Right forelimb (tissue), 1 donor: ENCODE measurements at places on chromosomes 2 and 18.

GRCh38 chr2:232576995-232577394, 26.5 kb downstream of the EIF4E2 start:
- no peak for DNase-seq

GRCh38 chr2:200624026-200624425, 38.2 kb downstream of the AOX1 start:
- DNase-seq, result no peak

- DNase-seq, result no peak
Measured at GRCh38 chr18:42334931-42335330, 379.9 kb downstream of the PIK3C3 start.

- no peak for DNase-seq
Measured at GRCh38 chr2:45114221-45114955, 105.1 kb upstream of the SIX2 start.

- DNase-seq, result no peak
Measured at GRCh38 chr18:42771936-42772335, 343.5 kb downstream of the RIT2 start.

DNA sequence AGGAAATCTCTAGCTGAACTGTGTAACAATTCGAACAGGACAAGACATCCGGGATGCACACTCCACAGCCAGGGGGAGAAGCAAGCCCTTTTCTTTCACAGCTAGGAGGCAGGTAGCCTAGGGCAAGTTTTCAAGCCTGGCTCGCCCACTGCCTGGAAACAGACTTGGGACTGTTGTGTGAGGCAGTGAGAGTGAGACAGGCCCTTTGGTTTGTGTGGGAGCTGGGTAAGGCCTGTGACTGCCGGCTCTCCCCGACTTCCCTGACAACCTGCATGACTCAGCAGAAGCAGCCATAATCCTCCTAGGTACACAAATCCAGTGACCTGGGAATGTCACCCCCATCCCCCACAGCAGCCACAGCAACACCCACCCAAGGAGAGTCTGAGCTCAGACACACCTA, 179.7 kb downstream of the WDPCP start:
- DNase-seq, result no peak

DNA sequence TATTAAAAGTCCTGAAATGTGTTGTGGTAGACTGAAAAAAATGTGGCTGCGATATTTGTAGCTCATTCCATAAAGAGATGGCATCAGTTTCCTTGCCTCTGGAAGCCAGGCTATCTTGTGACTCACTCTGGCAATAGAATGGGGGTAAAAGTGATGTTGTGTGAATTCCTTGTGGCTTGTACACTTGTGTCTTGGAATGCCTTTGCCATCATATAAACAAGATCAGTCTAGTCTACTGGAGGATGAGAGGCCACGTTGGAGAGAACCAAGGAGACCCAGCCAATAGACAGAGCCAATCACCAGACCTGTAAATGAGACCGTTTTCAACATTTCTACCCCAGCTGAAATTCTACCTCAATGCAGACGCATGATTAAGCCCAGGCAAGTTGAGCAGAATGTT, 254.1 kb downstream of the TRIB2 start:
- DNase-seq, result no peak

- no peak for DNase-seq
Measured at GRCh38 chr18:50126471-50126870, 68.5 kb downstream of the MYO5B start.

- no peak for DNase-seq
Measured at GRCh38 chr2:119856469-119856901, 96.8 kb downstream of the PTPN4 start.

DNA sequence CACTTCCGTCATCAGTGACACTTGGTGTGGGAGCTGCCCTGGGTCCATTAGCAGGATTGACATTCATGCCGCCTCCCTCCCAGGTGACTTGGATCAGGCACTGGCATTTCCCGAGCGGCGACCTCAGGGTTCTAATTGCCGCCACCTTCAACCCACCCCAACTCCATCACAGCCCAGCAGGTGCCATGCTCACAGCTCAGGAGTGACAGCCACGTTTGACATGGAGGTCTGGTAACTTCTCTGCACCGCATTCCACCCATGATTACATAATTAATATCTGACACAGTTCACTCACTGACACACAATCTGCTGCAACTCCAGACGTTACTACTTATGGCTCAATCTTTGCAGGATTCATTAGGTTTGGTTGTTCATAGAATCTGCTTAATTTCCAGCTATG, 450.9 kb upstream of the MYT1L start:
- no peak for DNase-seq

DNA sequence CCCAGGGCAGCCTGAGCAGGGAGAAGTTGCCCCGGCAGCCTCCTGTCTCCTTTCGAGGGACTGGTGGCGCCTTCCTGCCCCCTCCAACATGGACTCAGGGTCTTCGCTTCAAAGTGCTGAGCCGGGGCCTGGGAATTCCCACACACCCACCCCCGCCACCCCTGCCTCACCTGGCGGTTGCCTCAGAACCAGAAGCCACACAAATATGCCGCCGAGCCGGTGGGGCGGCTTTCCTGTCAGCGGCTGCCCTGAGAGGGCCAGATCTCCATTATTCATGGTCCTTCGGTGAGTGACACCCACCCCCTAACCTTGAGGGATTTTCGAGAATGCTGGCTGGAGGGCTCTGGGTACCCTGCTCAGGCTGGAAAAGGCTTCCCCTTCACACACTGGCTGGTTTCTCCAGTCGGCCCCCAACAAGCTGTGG, 71.7 kb downstream of the SMAD7 start:
- peak; percentile 39 for DNase-seq

DNA sequence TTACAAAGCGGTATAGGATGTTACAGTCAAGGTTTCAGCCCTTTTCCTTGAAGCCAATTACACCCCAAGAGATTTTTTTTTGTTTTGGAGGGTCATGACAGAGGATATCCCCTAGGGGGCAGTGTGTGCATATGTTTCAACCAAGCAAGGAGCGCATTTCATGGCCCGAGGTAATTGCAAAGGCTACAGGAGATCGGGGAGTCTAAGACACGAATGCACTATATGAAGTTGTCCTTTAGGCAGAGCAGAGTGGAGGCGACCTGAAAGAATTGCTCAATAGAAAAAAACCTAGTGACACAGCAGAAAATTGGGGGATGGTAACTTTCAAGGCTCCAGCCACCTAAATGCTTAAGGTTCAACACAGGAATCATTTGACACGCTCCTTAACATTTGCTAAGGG, 219.8 kb upstream of the PARD3B start:
- DNase-seq, result peak; percentile 79

DNA sequence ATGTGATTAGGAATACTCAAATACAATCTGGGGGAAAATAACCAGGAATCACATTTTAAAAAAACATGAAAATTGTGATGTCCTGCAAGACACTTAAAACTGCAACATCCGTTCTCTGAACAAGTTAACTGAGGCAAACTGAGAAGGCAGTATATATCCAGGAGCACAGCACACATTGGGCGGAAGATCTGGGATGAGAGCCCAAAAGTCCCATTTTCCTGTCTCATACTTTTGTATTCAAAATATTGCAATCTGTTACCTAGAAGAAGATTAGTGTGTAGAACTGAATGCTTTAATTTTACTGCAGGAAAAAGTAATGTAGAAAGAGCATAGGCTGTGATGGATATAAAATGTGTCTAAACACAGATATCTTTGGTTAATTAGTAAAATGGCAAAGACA, 276.8 kb upstream of the FANCL start:
- DNase-seq, result no peak

- peak; percentile 42 for DNase-seq
Measured at GRCh38 chr2:11553661-11554398, 20.0 kb downstream of the GREB1 start.

GRCh38 chr2:193502363-193503035, 1307.8 kb upstream of the TMEFF2 start:
- no peak for DNase-seq

DNA sequence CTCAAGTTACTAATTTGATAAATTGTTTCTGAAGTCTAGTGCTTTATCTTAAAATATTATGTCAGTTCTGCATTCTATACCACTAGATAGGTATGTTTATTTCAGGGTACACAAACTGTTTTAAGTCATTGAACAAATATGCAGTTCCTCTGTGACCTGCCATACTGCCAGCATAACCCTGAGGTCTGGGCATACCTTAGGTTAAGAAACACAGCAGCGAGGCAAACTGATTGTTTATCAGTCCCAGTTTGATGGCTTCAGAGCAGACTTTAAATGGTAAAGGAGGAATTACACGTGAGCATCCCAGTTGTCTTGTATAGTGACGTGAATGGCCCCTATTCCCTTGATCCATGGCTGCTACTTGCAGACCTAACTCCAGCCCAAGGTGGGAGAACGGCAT, 186.4 kb upstream of the LRRTM1 start:
- no peak for DNase-seq

DNA sequence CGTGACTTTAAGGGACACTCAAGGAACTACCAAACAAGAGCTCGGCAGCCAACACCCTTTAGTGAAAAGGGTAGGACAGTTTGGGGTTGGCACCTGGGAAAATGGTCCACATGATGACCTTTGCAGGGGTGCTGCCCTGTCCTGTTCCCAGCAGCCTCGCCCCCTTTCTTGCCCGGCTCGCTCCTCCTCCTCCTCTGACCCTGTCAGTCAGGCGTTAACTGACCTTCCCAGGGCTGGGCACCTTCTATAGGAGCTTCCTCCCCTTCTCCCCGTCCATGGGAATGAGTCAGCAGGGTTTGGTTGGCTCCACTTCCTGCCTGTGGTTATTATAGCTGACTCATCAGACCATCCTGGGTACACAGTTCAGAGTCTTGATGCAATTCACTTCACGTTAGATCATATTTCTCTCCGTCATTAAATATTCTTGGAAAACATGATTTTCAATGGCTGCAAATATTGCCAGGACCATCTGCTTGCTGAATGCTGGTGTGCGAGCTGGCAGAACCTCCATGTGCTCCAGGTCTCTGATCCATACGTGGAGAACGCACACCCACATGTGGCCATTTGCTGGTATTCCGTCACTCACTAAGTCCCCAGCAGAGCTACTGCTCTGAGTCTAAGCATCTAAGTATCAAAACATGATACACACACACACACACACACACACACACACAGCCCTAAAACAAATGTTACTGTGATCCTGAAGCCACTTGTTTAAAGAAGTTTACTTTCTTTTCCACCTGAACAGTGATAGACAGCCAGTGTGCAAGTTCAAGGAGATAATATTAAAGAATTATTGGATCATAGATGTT, 185.0 kb downstream of the ANAPC1 start:
- DNase-seq, result peak; percentile 77

DNA sequence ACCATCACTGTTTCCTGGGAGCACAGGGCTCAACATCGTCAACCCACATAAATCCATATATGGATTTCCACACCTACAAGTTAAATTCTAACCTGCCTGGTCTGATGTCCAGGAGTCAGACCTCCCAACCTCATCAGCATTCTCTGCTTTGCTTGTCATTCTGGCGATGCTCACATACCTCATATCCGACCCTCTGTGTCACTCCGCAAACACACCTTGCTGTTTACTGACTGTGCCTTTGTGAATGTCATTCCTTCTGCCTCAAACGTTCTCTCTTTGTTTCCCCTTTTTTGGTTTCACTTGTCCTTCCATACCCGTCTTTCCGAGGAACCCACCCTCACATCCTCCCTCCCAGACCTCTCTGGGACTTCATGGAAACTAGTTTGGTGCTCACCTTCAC, 187.1 kb downstream of the ACTR3 start:
- DNase-seq, result no peak

DNA sequence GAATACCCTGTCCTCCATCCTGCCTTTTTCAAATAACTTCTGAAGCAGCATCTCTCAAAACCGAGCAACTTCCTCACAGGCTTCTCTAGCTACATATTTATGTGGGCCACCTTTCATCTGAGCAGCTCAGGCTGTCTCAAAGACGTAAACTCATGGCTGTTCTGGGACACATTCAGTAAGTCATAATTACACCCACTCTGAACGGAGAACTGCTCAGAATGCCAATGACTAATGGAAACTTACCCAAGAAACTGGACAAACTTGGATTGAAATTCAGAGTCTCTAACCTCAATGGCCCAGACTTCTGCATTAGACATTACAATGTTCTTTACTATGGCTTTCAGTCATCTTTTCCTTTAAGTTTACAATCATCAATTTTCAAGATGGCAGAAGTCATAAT, 145.2 kb downstream of the RAD51AP2 start:
- DNase-seq, result no peak

- no peak for DNase-seq
Measured at GRCh38 chr2:219772103-219772635, 144.7 kb downstream of the SLC4A3 start.

GRCh38 chr2:23302591-23302990, 82.4 kb upstream of the KLHL29 start:
- no peak for DNase-seq

DNA sequence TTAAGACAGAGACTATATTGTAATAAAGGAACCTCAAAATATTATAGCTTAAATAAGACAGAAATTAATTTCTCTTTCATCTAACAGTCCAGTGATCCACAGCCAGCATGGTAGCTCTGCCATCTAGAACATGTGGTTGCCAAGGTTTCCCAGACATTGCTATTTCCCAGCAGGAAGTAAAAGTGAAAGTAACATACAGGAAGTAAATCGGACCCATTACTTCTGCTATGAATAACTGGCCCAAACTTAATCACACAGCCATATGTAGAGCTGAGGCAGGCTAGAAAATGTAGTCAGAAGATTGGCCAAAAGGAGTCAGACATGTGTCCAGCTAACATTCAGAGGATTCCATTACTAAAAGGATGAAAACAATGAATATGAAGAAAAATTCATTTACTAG, 71.0 kb downstream of the NOL4 start:
- no peak for DNase-seq

GRCh38 chr2:196914867-196915460, 11.5 kb downstream of the PGAP1 start:
- no peak for DNase-seq

DNA sequence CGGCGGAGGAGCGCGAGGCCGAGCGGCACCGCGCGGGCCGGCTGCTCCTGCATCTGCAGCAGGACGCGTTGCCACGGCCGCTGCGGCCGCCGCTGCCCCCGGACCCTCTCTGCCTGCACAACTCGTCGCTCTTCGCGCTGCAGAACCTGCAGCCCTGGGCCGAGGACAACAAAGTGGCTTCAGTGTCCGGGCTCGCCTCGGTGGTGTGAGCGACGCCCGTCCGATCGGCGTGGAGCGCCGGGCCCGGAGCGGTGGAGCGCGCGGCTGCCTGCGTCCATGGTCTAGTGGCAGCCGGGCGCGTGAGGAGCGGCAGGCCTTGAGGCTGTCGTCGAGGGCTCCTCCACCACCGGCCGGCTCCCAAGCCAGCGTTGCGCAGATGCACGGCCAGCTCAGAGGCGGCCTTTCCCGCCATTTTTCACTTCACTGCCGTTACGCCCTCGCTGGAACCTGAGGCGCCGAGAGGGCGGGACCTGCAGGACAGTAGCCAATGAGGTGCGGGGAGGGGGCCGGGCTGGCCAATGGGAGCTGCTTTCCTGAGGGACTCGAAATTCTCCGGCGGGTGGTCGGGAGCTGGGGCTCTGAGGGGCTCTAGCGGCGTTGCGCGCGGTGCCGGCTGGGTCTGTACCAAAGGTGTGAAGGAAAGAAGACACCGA, 1.9 kb downstream of the TLX2 start:
- DNase-seq, result peak; percentile 83

GRCh38 chr18:9950289-9951016, 36.6 kb downstream of the VAPA start:
- DNase-seq, result no peak

- no peak for DNase-seq
Measured at GRCh38 chr2:169676850-169677249, 17.4 kb downstream of the CFAP210 start.
